ENCODE measurements at places on chromosomes 3 and 15.

DNA sequence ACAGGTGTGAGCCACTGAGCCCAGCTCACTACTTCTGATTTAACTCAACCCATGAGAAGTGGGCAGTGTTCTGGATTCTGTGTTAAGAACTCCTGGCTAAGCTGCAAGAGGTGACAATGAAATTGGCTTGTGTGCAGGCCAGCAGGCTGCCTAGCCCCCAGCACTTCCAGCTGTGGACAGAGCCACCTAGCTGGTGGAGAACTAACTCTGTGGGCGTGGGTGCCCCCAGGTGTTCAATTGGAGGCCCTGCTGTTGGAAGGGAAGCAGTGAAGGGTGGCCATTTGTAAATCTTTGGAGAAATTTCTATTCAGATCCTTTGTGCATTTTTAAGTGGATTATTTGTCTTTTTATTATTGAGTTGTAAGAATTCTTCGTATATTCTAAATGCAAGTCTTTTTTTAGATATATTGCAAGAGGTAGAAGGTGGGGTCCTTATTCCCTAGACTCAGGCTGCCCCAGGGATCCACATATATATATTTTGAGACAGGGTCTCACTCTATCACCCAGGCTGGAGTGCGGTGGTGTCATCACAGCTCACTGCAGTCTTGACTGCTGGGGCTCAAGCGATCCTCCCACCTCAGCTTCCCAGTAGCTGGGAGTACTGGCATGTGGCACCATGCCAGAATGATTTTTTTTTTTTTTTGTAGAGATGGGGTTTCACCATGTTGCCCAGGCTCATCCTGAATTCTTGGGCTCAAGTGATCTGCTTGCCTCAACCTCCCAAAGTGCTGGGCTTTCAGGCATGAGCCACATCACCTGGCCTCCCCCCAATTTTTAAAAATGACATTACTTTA lies 7.2 kb upstream of the SCAMP5 start:
- DNase-seq = no peak

DNA sequence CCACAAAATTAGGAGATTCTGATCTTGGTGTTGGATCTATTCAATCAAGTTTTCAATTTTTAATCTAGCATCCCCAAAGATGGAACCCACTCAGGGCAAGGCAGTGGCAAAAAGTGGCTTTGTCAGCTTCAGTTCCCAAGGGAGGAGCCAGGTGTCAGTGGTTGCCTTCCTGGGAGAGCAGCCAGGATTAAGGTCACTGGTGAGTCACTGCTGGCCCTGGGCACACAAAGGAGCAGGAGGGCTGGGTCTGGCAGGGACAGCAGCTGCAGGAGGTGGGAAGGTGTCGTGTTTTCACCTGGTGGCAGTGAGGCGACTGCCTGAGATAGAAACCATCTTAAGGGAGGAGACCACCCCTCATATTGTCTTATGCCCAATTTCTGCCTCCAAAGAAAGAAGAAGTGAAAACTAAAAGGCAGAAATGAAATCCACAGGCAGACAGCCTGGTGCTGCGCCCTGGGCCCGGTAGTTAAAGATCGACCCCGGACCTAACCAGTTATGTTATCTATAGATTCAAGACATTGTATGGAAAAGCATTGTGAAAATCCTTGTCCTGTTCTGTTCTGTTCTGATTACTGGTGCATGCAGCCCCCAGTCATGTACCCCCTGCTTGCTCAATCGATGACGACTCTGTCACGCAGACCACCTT lies 5.9 kb upstream of the KLHL25 start:
- DNase-seq = peak; percentile 63

DNA sequence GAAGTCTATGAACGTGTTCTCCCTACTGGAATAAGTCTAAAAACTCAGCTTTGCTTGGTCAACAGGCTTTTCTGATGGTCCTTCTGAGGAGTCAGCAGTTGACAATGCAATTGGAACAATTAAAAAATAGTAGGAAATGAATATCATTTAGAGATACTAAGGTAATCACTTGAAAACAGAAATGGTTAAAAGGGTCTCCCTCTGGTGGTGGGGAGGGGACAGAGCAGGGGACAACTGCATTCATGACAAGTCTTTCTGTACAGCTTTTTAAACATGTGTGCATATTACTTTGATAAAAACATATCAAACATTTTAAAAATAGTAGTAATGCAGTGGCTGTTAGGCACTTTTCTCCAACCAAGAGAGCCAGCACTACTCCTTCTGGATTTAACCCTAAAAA lies 119.9 kb upstream of the FHIT start:
- no peak for DNase-seq

GRCh38 chr15:57943754-57944420 lies 121.6 kb downstream of the ALDH1A2 start:
- no peak for DNase-seq

DNA sequence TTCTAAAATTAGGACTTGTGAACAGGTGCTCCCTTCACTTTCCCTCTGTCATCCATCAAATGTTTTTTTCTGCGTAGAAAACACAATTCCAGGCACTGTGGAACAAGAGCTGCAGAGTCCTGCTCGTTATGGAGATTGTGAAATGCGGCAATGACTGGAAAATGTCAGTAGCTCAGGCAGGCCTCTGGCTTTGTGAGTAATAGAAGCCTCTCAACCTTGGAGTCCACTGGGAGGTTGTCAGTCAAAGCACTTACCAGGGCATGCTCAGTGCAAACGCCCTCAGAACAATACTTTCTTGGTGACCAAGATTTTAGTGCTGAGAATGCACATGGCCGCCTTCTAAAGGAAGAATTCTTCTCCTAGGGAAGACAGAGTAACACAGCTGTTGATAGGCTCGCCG lies 26.7 kb upstream of the MED12L start:
- DNase-seq = no peak

DNA sequence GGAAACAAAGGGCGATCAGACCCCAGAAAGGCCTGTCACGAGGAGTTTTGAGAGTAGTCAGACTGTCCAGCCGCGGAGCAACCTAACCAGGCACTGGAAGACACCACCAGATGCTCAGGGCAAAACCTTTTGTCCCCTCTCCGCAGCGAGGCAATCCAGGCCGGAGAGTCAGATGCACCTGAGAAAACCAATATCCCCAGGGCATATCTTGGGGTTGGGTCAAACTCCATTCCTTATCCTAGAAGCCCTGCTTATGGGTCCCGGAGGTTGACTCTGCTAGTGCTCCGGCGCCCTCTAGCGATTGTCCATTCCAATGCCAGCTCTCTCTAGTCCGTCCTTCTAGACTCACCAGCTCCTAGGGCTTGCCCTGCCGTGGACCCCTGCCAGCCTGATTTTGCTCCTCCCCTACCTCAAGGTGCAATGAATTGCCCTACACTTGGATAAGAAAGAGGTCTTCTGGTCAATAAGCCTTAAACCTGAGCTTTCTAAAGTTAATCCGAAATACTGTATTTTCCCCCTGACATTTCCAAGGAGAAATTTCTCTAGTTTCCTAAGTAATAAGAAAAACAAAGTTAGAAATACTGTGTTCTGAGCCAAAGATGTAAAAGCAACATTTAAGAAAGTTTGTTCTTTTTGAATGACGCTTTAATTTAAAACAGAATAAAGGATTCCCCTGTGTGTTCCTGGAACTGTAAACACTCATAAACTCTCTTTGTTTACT lies 5.5 kb downstream of the CPNE4 start:
- peak; percentile 75 for DNase-seq

- peak; percentile 95 for DNase-seq
Observed at GRCh38 chr3:45037720-45038455, 11.8 kb downstream of the CLEC3B start.

DNA sequence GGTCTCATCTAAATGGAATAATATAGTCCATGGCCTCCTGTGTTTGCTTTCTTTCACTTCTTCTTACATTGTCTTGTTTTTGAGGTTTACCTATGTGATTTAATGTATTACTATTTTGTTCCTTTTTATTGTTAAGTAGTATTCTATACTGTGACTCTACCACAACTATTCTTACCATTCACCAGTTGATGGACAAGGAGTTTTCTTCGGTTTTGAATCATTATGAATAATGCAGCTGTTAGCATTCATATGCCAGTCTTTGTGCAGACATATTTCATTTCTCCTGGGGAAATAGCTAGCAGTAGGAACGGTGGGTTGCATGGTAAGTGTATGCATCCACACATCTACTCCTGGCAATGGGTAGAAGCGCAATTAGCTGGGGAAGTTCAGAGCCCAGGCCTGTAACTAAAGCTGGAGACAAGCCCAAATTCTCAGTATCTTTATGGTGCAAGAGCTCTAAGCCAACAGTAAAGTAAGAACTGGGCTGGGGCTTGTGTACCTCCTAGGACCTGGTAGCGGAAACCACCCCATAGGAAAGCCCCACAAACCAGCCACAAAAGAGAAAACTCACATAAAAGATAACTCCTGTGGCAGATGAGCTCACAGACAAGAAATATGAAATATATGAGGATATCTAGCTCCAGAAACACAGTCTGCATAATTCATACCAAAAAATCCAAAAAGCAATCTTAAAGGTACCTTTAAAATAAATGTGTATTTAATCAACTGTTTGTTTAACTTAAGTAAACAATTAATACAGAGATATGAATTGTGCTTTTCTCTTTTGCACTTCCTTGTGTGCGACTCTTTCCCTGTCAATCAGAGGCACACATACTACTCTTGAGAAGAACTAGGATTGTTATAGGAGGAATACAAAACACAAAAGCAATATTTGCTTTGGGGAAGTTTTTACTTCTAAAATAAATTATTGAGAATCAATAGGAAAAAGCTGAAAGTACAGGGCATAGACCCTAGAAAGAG lies 2.7 kb upstream of the CSTA start:
- DNase-seq = no peak

- peak; percentile 83 for DNase-seq
Observed at GRCh38 chr15:93036951-93037819, 51.8 kb downstream of the RGMA start.

- no peak for DNase-seq
Observed at GRCh38 chr3:102505542-102505941, 70.7 kb downstream of the ZPLD1 start.

DNA sequence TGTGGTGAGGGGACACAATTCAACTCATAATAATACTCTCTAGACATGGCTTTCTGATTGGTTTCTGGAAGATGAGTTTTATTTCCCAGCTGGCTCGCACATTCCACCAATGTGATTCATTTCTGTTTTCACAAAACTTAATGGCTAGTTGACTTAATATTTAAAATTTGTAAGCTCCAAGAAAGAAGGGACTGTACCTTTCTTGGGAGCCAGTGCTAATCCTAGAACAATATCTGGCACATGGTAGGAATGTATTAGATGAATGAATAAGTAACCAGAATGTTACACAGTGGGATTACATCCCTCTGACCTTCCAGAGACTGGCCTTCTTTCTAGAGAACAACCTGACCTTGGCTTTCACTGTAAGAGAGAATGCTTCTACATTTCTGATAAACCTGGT lies 262.8 kb downstream of the RORA start:
- no peak for DNase-seq

- DNase-seq = no peak
Observed at GRCh38 chr3:88003115-88003755, 55.6 kb downstream of the CGGBP1 start.

DNA sequence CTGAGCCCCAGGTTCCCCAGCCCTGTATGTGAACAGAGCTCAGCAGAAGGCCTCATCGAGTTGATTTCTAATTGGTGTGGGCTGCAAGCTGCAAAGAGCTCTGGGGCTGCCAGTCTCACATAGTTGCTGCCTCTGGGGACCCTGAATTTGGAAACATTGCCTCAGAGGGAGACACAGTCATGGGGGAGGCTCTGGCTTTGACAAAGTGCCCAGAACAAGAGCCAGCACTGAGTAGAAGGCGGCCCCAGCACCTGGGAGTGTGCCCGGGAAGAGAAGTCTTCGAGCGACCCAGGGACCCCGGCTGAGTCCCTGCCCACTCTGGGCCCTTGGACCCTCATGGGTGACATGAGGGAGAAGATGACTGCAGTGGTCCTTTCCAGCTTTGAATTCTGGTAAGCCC lies 7.3 kb downstream of the NTRK3 start:
- DNase-seq = no peak

GRCh38 chr15:72887376-72887775 lies 103.8 kb upstream of the ADPGK start:
- no peak for DNase-seq

DNA sequence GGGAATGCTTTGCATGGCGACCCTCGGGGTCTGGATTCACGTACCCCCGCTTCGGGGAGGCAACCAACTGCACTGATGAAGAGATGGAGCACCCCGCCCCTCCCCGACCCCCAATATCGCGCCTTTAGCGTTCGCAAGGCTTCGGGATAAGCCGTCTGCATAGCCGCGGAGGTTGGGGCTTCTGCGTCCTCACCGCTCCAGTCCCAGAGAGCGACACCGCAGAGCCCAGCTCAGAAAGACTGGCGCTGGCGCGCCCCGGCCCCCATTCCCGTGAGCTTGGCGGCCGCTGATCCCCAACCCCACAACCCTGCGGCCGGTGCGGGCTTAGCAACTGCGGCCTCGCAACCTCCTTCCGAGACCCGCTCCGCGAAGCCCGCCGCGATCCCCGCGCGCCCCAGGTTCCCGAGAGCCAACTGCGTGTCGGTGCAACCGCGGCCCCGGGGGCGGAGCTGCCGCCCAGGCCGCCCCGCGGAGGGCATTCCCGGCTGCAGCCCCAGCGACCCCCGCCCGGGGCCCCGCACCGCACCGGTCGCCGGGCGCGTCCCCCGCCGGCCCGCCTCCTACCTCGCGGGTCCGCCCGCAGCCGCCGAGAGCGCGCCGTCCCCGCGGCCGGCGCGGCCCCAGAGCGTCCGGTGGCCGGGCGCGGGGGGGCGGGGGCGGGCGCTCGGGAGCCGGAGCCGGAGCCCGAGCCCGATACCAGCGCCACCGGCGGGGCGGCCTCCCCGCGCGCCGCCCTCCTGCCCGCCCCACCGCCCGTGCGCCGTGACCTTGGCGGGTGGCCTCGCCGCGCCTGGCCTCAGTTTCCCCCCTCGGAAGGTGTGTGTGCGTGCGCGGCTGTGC lies 79.5 kb downstream of the IQSEC1 start:
- peak; percentile 73 for DNase-seq

- no peak for DNase-seq
Observed at GRCh38 chr15:69313432-69314000, 14.8 kb downstream of the PAQR5 start.

DNA sequence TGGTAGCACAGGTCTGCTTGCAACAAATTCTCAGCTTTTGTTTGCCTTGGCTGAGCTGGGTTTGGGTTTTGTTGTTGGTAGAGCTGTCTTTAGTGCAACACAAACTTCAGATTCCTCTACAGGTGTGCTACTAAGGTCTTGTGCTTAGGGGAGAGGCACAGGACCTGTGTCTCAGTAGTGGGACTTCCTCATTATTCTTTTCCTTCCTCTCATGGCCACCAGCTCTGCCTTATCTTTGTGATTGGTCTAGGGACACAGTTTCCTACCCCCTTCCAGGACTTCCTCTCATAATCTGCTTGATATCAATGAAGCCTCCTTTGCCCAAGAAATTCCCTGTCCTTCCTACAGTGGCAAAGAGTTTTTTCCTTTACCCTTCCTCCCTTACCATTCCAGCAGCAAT lies 24.9 kb upstream of the DNAAF4 start:
- no peak for DNase-seq
